Naive B cell (primary cell): ENCODE measurements at places on chromosomes 4 and X. TPM values are rescaled to one million over a fixed set of nuclear protein-coding genes. Genes with fewer than 3 reads are reported as not detected.
A peak's percentile ranks its signal among the peaks of the same experiment; 100 is the strongest.

ZFX gene
- polyA plus RNA-seq = 29.2 TPM

DNA sequence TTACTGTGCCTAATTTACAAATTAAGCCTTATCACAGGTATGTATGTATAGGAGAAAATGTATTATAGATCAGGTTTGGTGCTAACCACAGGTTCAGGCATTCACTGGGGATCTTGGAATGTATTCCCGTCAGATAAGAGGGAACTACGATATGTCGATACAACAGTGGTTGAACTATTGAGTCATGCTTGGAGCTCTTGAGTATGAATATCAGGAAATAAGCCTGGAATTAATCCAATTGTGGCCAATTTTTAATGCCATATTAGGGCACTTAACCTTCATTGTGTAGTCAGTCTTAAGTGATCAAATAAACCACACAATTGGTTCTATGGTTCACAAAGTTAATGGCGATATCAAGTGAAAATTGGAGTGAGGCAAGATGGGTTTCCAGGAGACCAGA is 556.5 kb downstream of the IL1RAPL1 start:
- DNase-seq = no peak

DNA sequence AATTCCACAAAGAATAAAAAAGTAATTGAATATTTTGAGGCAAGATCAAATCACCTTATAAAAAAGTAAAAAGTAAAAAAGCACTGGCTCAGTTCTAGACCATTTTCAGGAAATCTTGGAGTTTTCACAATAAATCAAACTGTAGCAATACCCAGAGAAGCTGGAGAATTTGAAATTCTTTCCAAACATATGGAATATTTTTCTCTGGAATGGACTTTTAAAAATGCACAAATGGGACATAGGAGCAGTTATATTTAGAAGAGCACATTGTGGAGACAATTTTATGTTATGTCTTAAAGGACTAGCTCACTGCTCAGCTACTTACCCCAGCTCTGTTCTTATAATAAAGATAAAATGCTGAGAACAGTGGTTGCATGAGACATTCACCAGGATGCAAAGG is 211.9 kb upstream of the KIT start:
- DNase-seq = no peak

DNA sequence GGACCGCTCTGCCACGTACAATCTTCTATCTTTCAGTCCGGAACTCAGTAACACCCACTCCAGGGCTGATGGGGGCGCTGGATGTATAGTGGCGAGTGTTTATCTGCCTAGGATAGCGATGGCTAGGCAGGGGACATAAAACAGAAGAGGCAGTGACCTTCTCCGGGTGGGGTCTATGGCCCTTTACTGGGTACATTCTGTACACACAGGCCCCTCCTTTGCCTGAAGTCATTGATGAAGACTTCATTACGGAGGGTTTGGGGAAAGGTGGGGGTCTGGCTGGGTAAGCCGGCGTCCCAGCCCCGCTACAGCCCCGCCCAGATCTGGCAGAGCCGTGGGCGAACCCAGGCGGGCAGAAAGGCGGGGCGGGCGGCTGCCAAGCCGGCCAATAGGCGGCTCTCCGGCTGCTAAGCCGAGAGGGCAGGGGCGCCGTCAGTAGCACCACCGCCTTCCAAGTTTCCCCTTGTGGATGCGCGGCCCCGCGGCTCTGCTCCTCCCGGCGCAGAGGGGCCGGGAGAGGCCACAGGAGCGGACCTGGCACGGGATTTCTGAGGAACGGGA is at the start of gene CHST7:
TSS of gene CHST7 (plus strand) at position 435 of the 561 bp plus-strand sequence. CDS start 167 bp downstream, outside the sequence.
- DNase-seq = peak; percentile 53

ATOH1 gene
- not detected for polyA plus RNA-seq

DNA sequence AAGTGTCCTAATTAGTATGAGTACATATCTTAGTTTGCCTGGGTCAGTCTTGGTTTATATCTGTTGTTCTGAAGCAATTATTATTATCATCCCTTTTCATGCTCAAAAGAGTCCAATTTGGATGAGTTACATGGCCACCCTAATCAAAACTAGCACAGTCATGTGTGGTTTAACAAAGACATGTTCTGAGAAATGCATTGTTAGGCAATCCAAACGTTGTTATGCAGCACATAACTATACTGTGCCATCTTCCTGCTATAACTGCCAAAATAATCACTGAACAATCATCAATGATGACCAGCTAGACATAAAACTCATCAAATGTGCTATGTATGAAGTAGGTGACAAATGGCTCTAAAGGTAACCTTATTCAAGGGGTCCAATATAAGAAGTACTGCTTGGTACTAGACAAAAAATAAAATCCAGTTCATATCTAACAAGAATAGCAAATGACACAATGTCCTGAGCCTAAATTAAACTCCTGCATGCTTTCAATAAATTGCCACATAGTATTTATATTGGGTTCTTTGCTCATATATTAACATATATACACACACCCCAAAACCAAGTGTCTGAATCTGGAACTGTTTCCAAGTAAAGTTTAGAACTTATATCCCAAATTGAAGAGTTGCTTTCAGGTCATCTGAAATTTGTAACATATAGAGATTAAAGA is 41.9 kb downstream of the CNOT6L start:
- DNase-seq = no peak
